COR-L47 (cell line): ENCODE measurements at places on chromosomes 2 and 18.

DNA sequence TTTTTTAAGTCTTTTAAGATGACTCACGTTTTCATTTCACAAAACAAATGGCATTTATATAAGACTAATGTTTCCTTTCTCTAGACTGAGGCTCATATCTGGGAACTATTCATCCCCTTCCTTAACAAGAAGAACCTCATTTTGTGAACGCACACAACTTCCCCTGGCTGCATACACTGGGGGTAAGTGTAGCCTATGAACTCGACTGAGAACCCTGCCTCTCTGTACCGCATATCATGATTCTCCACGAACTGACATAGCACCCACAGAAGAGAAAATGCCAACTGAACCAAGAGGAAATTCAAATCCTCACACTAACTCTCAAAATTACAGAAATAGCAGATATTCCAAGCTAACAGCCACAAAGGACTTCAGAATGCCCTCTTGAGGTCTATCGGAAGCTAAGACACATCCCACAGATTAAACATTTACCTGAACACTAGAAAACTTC lies 236.7 kb downstream of the TCF4 start:
- DNase-seq = no peak

GRCh38 chr2:5250482-5250881 lies 441.7 kb upstream of the SOX11 start:
- DNase-seq = no peak

DNA sequence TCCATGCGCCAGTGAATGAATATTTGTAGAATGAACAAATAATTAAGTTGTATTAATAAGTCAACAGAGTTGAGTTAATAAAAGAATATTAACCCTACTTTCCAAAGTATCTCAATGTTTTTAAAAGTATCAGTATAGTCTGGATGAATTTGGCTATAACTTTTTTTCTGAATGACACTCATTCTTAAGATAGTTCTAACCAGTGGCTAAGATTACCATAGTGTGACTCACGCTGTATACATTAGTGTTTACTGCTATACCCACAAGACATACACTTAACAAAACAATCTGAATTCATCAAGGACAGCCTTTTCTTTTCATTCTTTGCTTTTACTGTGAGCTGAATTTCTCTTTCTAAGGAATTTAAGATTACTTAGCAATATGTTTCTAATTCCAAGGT lies 77.0 kb upstream of the PDE1A start:
- DNase-seq = no peak

DNA sequence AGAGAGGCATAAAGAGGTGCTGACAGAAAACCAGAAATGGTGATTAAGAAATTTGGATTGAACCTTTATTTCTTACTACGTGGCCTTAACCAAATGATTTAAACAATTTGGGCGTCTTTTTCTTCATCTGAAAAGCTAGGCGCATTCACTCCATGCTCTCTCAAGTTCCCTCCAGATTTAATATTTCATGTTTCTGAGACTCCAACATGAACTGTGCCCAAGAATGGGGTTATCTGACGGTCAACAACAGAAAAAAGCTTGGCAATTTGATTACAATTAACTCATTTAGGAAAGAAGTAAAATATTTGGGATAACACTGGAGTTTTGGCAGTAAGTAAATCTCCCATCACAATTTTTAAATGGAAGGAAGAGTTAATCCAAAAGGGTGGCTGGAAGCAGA lies 345.4 kb downstream of the ARHGAP15 start:
- no peak for DNase-seq

DNA sequence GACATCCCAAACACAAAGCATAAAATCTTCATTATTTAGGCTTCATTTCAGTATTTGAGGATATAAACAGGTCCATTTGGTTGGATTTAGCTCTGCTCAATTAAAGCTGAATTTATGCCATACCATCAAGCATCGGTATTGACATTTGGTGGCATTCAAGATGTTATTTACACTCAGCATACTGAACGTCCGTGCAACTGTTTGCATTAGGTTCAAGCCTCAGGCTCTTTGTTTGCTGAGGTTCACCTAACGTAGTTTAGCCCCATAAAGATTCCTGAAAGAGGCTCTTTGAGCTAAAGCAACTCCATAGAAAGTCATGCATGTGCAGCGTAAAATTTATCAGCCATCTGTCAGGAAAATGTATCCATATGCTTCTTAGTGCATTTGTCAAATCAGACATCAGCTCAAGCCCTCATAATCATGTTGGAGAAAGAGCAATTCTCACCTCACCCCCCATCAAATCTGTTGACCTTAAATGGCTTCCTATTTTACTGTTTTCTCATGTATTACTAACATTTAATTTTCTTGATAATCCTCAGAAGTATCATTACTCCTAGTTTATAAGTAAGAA lies 366.9 kb downstream of the EPHA4 start:
- DNase-seq = no peak

DNA sequence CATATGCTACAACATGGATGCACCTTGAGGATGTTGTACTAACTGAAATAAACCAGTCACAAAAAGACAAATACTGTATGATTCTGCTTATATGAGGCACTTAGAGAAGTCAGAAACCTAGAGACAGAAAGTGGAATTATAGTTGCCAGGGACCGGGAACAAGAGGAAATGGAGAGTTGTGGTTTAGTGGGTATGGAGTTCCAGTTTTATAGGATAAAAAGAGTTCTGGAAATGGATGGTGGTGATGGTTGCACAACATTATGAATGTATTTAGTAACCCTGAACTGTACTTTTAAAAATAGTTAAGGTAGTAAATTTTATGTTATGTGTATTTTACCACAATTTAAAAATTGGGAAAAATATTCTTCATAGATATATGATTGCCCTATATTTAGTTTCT lies 97.7 kb downstream of the DPP4 start:
- no peak for DNase-seq

- DNase-seq = no peak
These were observed 1193.5 kb upstream of the ACVR2A start for GRCh38 chr2:146651361-146651760.

GRCh38 chr18:24157855-24158254 lies 19.0 kb downstream of the CABYR start:
- DNase-seq = peak; percentile 27

GRCh38 chr18:68764016-68764415 lies 33.9 kb upstream of the CCDC102B start:
- DNase-seq = no peak

- no peak for DNase-seq
These were observed 33.8 kb downstream of the KCNS3 start for GRCh38 chr2:17912266-17912691.

GRCh38 chr18:24075767-24076597 lies 61.4 kb downstream of the TTC39C start:
- peak; percentile 84 for DNase-seq

DNA sequence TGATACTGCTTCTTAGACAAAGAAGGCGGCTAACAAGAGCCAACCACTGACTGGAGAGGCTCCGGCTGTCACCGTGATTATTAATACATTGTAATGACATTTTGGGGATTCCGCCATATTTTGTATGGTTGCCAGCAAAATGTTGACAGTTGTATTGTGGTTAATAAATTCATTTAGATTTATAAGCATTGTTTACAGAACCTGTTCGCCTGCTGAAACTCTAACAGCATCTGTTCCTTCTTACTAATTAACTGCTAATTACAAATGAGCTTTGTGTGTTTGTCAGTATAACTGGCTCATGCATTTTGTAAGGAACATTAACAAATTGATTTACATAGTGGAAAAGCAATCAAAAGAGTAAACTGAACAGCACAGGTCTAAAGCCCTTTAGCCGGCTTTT lies 332.4 kb downstream of the GBX2 start:
- no peak for DNase-seq

- no peak for DNase-seq
These were observed 81.5 kb upstream of the ODC1 start for GRCh38 chr2:10529611-10530010.

- DNase-seq = no peak
These were observed 1.9 kb downstream of the MAB21L4 start for GRCh38 chr2:240894006-240894405.

DNA sequence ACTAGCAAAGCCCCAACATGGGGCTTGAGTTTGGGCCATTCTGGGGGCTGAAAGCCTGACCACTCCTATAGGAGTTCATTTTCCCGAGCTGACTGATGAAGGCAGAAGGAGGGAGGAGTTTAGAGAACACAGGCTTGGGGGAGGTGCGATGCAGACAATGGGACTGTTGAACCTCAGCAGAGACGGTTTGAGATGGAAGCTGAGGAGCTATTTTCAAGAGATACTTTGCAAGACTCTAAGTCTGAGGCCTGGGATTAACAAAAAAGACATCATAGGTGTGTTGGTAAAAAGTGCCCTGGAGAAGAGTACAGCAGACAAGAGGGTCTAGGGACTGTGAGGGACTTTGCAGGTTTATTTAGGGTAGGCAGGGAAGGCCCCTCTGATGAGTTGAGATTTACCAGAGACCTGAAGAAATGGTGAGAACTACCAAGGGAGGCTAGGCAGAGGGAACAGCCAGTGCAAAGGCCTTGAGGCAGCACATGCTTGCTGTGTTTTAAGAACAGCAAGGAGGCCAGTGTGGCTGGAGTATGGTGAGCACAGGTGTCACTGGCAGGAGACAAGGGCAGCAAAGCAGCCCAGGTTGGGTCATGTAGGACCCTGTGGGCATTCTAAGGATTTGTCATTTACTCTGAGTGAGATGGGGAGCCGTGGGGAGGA lies 31.6 kb downstream of the PCBP1 start:
- DNase-seq = no peak

DNA sequence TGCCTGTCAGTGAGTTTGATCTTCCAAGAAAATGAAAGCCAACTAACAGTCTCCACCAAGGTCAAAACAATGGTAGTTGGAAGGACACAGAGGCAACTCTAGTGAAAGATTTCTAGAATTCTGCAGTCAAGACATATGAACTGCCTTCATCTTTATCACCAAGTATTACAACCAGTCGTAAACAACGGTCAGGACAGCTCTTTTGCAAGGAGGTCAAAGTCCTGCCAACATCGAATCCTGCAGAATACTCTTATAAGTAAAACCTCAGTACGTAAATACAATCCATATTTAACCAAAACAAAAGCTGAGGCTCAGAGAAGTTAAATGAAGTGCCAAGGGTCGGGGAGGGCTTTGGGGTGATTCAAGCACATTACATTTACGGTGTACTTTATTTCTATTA lies 3.1 kb downstream of the FEZ2 start:
- DNase-seq = no peak

DNA sequence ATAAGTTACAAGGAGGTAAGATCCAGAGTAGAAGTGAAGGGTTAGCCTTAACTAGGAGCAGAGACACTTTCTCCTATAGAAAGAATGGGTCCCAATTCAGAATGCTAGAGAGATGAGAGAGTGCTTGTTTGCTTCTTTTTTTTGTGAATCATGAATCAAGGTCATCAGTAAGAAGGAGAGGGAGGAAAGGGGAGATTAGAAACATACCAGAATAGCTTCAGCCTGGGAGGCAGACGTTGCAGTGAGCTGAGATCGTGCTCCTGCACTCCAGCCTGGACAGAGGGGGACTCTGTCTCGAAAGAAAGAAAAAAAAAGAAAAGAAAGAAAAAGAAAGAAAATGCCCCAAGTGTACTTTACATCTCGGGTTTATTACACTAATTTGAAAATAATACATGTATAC lies 55.8 kb upstream of the SLC35F5 start:
- no peak for DNase-seq

DNA sequence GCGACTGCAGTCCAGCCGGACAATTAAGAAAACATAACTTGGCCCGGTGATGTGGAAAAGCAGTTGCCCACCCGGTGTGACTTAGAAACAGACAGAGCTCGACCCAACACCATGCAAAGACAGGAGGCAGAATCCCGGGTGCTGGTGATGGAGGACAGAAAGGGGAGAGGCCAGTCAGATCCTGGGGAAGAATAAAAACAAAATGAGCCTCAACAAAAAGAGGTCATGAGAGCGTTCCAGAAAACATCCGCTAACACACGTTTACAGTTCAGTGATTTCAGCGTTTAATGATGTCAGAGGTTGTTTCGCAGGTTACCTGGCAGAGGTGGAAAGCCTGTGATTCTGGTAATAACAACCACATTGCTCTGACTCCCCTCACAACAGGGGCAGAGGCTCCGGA lies 111.9 kb downstream of the OSR1 start:
- no peak for DNase-seq

- DNase-seq = no peak
These were observed 436.6 kb downstream of the IRS1 start for GRCh38 chr2:226362980-226363379.

- DNase-seq = no peak
These were observed 10.4 kb upstream of the MAP4K3 start for GRCh38 chr2:39447266-39448168.

GRCh38 chr2:238939521-238940403 lies 91.9 kb downstream of the TWIST2 start:
- DNase-seq = no peak

- no peak for DNase-seq
These were observed 75.6 kb downstream of the TMEM247 start for GRCh38 chr2:46555011-46555410.

DNA sequence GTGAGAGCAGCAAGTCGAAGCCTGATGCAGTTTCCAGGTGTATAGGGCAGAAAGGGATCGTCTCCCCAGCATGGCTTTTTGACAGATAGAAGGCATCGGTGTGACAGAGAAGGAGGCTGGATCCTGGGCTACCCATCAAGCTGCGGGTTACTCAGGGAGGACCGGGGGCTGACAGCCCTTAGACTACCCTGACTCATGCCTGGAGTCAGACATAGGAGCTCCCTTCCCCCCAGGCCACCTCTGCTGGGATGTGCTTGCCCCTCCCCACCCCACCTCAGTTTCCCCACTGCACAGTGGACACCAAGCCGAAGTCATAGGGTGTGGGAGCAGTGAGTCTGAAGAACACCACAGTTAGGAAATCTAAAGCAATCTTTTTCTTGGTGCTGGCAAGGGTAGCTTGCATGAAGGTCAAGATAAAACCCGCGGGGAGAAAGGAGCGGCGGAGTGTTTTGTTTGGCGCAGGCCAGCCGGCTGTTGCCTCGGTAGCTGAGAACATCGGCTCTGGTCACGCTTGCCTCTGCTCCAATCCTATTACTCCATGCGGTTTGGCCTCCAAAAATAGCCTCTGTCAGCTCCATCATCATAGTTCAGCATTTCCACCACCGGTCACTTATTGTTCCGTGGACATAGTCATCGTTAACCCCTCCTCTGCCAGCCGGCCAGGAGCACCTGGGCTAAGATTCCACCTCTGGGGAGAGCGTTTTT lies 169.2 kb upstream of the GLI2 start:
- no peak for DNase-seq

GRCh38 chr2:152470861-152471854 lies 136.2 kb downstream of the FMNL2 start:
- DNase-seq = no peak

DNA sequence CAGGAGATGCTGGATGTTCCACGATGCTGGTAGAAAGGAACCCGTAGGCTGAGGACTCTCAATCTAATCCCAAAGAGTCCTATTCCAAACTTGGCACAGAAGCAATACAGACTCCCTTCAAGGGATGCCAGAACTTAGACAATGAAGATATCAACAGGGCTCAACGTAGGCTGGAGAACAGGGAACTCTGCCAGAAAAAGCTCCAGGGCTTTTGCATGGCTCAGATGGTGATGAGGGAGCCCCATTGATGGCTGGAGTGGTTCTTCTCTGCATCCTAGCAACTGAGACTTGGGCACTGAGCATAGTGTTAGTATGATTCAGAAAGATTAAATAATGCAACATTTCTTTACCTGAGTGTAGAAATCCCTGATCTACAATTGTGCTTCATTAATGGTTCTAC lies 117.2 kb upstream of the NCK2 start:
- no peak for DNase-seq

- no peak for DNase-seq
These were observed 72.0 kb upstream of the FN1 start for GRCh38 chr2:215507836-215508235.
